ENCODE measurements at places on chromosomes 7 and 10. TPM values are rescaled to one million over a fixed set of nuclear protein-coding genes. Genes with fewer than 3 reads are reported as not detected.

IFIT1 gene
- 16.4 TPM for total RNA-seq

STOX1 gene
- 0.12 TPM for total RNA-seq

ZNF438 gene
- total RNA-seq, result 2.3 TPM

HDAC9 gene
- 20.2 TPM for total RNA-seq

CUZD1 gene
- 0.50 TPM for total RNA-seq

DNAJB12 gene
- total RNA-seq, result 26.6 TPM

FAM24B gene
- total RNA-seq, result 9.0 TPM

Data from uterine smooth muscle cell (primary cell).